Erythroblast (primary cell): ENCODE measurements at places on chromosomes 13 and 19.

DNA sequence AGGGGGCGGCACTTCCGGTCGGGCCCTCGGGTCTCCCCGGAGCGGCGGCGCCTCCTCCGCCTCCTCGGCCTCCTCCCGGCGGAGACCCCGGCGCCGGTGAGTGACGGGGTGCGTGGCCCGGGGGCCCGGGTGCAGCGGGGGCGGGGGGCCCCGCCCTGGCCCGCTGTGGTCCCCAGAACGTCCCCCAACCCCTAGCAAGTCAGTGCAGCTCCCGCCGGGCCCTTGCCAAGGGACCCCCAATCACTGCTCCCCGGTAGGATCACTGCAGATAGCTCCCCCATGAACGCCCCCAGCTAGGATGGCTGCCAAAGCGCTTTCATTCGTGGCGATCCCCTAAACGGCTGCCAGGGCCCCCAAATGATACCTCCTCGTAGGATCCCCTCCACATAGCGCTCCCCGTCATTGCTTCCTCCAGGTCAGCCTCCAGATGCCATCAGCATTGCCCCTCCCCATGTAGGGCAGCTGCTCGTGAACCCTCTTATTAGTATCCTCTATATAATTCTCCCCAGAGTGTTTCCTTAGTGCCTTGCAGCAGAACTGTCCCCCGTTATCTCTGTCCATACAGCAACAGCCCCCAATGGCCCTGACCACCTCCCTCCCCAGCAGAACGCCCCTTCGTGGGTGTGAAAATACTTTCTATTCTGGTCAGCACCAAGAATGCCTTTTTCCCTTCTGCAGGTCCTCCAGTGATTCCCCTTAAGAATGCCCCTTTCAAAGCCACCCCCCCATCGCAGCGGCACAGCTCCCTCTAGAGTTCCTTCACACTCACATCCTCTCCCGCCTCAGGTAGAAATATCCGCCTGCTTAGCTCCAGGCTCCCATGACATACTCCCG, at the start of gene ZNF865:
Gene ZNF865, plus strand, starts transcription at position 11 of the 834 bp plus-strand sequence. CDS start 7,972 bp downstream, outside the sequence.
- DNase-seq: peak; percentile 80

GRCh38 chr19:6713773-6714692, 6.4 kb downstream of the C3 start:
- DNase-seq: no peak

DNA sequence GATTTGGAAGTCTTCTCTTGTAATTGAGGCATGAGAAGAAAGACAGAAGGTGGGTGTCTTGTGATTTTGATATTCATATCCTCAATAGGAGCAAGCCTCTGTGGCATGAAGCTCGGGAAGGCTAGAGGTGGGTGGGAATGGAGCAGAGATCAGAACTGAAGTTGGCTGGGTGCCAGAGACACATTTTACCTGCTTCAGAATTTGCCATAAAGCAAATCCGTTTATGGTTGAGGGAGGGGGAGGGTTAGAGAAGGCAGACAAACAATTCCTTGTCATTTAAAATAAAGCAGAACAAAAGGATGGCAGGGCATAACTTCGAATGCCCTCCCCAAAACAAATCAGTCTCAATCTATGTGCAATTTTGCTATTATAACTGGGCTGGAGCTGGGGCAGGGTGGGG, 305.9 kb downstream of the KLF5 start:
- no peak for DNase-seq

DNA sequence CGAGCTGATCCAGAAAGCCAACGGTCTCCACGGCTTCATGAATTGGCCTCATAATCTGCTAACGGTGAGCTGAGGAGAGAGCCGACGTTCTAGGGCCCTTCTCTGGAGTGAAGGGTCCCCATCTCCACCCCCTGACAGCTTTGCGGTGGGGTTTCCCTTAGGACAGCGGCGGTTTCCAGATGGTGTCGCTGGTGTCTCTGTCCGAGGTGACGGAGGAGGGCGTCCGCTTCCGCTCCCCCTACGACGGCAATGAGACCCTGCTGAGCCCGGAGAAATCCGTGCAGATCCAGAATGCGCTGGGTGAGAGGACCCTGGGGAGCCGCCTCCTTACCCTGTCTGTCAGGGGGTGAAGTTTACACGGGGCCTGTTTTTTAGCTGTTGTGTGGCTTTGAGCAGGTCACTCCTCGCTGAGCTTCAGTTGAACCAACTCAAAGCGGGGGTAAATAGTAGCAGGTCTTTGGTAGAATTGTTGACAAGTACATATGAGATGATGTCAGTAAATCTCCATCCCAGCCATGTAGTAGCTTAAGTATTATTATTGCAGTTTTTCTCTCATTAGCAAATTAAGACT, 801 bp downstream of the QTRT1 start:
- DNase-seq: peak; percentile 59

DNA sequence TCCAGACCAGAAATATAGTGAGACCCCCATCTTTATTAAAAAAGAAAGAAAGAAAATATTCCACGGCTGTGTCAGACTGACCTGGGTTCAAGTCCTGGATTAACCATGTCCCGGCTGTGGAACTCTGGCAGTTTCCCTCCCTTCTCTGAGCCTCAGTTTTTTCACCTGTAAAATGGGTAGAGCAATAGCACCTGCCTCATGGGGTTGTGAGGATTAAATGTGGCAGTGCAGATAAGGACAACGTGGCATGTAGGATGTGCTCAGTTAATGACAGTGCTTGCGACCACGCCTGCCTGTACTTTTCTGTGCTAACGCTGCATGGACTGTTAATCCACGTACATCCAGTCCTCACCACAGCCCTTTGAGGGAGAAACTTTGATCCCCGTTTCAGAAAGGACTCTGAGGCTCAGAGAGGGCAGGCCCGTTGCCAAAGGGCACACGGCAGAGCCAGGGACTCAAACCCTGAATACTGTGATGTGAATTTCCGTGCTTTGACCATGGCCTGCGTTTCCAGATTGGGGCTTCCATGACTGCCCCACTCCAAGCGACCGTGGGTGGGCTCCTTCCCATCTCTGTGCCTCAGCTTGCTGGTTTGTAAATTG, 16.1 kb downstream of the SBK2 start:
- no peak for DNase-seq

DNA sequence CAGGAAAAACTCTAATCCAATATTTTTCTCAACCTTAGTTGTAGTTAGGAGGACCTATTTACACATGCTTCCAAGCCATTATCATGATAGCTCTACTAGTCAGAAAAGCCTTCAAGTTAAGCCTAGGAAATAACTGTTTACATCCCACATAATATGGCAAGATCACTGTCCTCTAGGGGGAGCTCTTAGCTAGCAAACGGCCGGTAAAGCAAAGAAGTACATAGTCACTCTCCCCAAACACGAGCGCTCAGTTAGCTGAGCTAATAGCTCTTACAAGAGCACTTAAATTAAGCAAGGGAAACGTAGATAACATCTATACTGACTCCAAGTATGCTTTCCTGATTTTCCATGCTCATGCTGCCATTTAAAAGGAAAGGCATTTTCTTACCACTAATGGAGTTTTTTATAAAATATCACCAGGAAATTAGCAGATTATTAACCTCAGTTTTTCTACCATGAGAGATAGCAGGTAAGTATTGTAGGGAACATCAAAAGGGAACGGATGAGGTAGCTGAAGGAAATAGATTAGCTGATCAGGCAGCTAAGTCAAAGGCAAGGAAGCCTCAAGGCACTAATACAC, 100.6 kb upstream of the PABPC3 start:
- DNase-seq: peak; percentile 83
